ENCODE measurements at places on chromosomes 5 and 9. TPM values are rescaled to one million over a fixed set of nuclear protein-coding genes. Genes with fewer than 3 reads are reported as not detected.

The GNA14 gene
- total RNA-seq, result 0.53 TPM

- DNase-seq, result no peak
These were observed 125.0 kb upstream of the FBN2 start for GRCh38 chr5:128662997-128663396.

- no peak for DNase-seq
These were observed 15.7 kb upstream of the CLIC3 start for GRCh38 chr9:137011907-137012675.

- DNase-seq, result no peak
These were observed 278 bp upstream of the NIPSNAP3A start for GRCh38 chr9:104747245-104747564.

The DAB2IP gene
- 46.0 TPM for total RNA-seq

DNA sequence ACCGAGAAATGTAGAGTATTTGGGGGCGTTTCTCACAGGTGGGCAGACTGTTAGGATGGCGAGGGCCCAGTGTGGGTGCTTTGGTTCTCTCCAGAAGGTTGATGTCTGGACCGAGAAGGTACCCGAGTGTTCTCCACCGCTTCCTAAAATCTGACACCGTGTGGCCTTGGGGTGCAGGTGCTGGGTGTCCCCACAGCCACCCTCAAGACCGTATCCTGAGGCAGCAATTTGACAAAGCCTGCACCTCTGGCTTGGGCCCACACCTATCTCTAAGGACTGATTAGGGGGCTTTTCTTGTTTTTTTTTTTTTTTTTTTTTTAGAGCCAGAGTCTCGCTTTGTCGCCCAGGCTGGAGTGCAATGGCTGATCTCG is 1.3 kb downstream of the PPP1R26 start:
- no peak for DNase-seq

GRCh38 chr5:179870403-179870903 is 11.8 kb upstream of the MRNIP start:
- no peak for DNase-seq

The ACSL6 gene
- 3.2 TPM for total RNA-seq

DNA sequence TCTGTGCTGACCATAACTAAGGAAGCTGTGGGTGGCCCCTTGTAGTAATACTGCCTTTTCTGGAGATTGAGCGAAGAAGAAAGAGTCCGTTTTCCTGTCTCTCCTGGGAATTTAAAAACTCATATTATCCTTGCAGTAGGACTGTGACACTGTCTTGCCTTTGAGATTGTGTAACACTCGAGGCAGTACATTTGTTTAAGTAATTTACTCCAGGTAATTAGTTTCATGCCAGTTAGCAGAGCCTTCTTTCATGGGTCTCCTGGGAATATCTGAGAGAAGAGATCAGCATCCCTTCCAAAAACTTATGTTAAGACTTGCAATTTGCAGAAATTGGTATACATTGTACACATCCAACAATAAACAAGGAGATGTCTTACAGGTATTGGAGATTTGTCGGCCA is 405.6 kb downstream of the DMRT2 start:
- no peak for DNase-seq

The NUDT2 gene
- total RNA-seq, result 16.4 TPM

GRCh38 chr9:81669866-81670265 is 19.5 kb downstream of the TLE1 start:
- no peak for DNase-seq

- DNase-seq, result no peak
These were observed 177.2 kb upstream of the PITX1 start for GRCh38 chr5:135211083-135211790.

The ZMYND19 gene
- 12.8 TPM for total RNA-seq

The MCIDAS gene
- not detected for total RNA-seq

GRCh38 chr9:34457266-34458012 is 931 bp downstream of the FAM219A start:
- DNase-seq, result peak; percentile 88

DNA sequence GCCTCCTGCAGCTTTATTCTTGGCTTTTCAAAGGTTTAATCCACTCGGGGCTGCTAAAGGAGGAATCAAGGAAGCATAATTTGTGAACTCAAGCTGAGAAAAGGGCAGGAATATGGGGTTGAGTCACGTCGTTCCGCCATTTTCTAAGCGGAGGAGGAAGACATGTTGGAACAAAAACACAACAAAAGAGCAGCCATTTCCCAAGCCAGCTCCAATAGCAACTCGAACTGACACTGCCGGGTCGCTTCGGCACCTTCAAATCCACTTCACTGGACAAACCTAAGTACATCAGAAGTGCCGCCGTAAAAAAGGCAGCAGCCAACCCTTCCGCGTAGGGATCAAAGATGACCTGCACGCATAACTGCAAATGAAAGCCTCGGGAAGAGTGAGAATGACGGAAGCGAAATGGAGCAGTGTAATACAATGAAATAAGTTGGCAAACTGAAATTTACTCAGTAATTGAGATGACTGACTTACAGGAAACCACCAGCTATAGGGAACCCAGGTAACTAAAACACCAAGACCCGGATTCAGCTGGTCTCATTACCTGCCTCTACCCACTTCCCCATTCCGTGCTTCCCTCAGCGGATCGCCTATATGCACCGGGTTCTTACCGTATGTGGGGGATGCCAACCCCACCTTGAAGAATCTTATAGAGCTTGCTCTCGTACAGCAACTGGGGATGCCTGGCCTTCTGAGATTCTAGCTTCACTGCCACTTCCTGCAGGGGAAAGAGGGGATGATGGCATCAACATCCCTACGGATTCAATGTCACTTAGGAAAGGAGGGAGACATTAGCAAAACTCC is 1.6 kb downstream of the CSNK1A1 start:
- DNase-seq, result no peak

The TLX3 gene
- total RNA-seq, result not detected

DNA sequence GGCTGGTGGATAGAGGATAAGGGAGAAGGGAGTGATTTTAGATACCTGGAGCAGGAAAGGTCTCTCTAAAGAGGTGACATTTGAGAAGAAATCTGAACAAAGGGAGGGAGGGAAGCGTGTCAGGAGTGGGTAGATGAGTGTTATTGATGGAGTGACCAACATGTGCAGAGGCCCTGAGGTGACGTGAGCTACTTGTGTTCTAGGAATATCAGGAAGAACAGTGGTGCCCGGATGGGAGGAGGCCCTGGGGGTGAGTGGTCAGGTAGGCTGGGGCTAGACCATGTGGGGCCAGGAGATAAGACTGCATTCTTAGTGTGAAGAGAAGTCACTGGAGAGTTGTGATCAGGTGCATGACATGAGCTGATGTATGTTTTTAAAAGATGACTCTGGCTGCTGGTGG is 256.2 kb downstream of the ARHGAP26 start:
- DNase-seq, result no peak

DNA sequence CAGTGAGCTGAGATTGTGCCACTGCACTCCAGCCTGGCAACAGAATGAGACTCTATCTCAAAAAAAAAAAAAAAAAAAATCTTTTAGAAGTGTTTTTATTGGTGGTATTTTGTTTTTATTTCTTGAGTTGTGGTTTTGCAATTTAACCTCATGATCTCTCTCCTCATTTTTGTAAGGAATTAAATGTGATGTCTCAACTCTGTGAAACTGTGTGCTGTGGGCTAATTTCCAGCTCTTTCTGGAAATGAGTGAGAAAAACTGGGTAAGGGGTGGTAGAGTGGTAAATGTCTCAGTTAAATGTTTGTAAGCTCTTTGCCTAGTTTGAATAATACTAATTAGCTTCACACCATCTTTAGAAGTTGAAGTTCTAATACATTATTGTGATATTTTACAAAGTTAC is 29.0 kb downstream of the ACO1 start:
- no peak for DNase-seq

- no peak for DNase-seq
These were observed 454.4 kb upstream of the ACTBL2 start for GRCh38 chr5:57937025-57937424.

GRCh38 chr5:109922381-109922995 is 232.8 kb downstream of the MAN2A1 start:
- peak; percentile 17 for DNase-seq

DNA sequence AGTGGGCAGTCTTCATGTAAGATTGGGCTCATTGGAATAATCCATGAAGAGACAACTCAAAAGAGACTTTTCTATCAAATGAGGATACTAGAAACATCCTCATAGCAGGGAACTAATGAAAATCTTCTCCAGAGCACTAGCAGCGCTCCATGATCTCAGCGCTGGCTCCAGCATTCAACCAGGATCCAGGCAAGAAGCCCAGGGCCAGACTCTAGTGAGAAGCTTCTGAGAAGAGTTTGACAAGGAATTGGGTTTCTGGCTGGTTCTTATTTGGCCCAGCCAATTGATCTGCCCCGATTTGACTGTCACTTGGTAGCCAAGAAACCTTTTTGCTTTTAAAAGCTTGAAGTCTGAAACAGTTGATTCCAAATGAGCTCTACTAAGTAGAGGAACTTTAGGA is 60.1 kb downstream of the AOPEP start:
- DNase-seq, result no peak

- DNase-seq, result no peak
These were observed 300.8 kb upstream of the PANK3 start for GRCh38 chr5:168879929-168880328.

DNA sequence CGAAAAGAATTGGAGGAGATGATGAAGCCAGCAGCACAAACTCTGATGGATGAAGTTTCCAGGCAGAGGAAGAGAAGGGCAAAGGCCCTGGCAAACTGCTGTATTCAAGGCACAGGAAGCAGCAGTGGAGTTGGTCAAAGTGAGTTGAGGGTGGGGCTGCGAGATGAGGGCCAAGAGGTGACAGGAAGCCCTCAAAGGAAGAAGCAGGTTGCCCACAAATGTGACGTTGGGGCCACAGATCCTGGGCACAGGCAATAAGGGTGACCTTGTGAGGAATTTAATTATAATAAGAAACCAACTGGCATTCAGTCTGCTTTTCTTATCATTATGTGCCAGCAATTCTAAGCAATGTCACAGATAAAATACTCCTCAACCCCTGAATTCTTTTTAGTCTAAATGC is 261.8 kb downstream of the CTNND2 start:
- no peak for DNase-seq

- no peak for DNase-seq
These were observed 52.8 kb downstream of the WHRN start for GRCh38 chr9:114452219-114453165.

The SPAAR gene
- total RNA-seq, result 10.3 TPM

The SOWAHA gene
- 0.50 TPM for total RNA-seq

GRCh38 chr5:107310181-107310580 is 360.6 kb downstream of the EFNA5 start:
- DNase-seq, result no peak

The TMEM252 gene
- not detected for total RNA-seq

DNA sequence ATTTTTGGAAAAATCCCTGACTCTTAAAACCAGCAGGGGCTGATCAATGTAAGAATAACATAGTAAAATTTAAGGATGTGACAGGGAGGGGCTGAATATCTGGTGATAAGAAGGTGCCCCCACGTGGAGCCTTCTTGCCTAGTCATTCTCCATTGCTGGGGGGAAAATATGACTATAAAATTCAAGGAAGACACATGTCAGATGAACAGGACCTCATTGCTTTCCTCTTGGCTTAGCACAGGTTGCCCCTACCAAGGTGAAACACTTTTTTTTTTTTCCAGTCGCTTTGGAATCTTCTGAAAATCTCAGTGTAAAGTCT is 310.9 kb downstream of the EFNA5 start:
- no peak for DNase-seq

The AGTPBP1 gene
- total RNA-seq, result 39.5 TPM

- DNase-seq, result no peak
These were observed 928.3 kb downstream of the NR2F1-AS1 start for GRCh38 chr5:92652756-92653155.

GRCh38 chr9:72480921-72481320 is 40.5 kb upstream of the TMC1 start:
- DNase-seq, result no peak

DNA sequence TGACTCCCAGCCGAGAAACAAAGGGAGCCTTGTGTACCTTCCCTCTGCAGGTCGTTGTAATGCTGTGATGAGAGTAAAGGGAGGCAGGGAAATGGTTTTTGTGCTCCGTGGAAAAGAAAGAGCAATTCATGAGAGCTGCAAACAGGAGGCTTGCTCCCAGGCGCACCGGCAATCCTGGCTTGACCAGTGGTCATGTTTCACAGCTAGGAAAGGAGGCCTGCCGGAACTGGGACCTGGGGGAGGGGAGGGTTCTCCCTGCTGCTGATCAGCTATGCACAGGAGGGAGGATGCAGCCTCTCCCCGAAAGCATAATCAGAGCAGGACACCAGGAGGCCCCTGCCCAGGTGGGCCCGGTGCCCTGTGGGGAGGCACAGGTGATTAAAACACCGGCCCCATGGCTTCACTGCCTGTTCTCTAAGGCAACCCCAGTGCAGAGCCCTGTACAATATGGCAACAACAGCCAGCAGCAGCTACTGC is 131.3 kb downstream of the ZDHHC21 start:
- DNase-seq, result no peak

DNA sequence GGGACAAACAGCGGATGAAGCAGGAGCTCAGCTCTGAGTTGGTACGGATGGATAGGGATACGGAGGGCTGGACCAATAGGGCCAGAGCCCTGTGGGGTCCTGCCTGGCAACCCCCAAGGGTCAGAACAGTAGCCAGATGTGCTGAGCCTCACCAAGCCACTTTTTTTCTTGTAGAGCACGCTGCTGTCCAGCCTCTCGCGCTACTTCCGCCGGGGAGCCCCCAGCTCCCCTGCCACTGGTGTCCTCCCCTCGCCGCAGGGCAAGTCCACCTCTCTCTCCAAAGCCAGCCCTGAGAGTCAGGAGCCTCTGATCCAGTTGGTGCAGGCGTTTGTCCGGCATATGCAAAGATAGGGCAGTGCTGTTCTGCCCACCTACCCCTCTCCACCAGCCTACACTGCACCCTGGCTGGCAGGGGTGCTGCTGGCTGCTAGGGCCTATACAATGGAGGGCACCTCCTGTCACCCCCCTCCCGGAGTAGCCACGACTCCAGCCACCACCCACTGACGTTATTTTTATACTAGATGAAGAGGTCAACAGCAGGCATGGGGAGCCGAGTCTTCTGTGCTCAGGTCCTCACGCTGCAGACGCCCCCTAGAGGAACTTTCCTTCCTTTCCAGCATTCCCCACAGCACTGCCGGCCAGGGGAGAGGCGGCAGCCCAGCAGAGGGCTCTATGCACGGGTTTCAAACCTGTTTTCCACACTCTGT is 21.6 kb downstream of the SH3GLB2 start:
- DNase-seq, result peak; percentile 66

Measured in heart left ventricle (tissue), 16 donors.